Esophagus squamous epithelium (tissue), 5 donors: ENCODE measurements at places on chromosomes 7 and 10.

DNA sequence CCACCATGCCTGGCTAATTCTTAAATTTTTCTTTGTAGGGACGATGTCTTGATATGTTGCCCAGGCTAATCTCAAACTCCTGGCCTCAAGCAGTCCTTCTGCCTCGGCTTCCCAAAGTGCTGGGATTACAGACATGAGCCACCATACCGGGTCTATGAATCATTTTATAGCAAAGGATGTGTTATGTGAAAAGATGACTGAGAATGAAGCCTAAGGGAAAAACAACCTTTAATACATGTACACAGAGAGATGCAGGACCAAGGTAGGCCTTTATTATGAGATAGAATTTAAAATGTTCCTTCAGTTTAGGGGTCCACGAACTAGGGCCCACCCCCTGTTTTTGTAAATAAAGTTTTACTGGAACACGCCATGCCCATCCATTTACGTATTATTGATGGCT is 41.0 kb downstream of the UBE2H start:
- no peak for DNase-seq

GRCh38 chr10:129960481-129961156 is 3.5 kb downstream of the EBF3 start:
- DNase-seq: no peak

DNA sequence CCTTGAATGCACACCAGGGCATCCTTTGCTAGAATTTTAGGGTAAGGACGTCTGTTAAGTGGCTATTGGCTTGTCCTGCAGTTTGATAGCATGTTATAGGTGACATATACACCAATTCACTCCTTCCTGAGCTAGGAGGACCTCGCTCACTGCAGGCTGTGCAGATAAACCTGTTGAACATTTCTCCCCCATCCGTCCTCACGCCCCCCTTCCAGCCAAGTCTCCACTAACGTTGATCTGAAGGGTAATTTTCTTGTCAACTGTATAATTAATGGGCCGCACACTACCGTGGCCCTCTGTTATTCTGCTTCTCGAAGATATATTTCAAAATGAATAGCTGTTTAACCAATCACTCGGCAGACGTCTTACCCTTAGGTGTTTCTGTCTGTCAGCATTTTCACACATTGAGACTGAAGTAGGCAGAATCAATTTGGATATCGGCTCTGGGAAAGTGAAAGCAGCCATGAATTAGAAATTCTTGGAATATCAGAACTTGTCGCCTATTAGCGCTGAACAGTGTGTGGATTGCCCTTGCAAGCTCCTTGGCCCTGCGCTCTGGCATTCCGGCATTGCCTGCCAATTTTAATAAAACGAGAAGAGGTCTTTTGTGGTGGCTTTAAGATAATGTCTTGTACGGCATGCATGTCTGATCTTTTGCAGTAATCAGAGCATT is 905.3 kb downstream of the TYW1 start:
- no peak for DNase-seq

DNA sequence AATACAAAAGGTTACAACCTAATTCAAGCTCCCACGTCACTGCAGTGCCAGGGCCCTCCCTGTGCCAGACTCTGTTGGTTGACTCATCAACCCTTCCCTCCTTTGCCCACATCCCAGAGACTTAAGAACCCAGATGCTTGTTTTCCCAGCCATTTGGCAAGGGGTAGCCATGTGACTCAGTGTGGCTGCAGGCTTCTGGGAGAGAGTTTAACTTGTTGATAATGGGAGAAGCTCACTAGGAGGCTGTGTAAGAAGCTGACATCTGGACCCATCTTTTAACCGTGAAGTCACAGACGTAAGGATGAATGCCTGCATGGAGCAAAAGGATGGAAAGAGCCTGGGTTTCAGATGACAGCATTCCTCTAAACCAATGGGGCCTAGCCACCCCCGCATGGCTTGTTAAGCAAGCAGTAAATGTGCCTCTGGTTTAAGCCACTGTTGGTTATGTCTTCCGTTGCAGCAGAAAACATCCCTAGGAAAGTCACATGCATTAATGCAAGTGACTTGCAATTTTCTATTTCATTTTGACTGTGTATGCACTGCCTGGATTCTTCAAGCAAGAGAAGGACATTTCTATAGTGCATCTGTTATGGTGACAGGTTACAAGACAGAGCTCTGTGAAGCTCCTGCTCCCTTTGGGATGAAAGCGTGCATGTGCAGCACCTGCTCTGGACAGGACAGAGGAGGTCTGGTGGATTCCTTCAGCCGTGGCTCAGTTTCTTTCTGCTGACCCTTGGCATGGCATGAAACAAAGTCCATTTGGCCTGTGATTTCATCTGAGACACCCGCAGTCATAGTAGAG is 57.5 kb upstream of the CREB5 start:
- no peak for DNase-seq

- DNase-seq: no peak
These were observed 50.4 kb downstream of the CASD1 start for GRCh38 chr7:94559972-94560371.

DNA sequence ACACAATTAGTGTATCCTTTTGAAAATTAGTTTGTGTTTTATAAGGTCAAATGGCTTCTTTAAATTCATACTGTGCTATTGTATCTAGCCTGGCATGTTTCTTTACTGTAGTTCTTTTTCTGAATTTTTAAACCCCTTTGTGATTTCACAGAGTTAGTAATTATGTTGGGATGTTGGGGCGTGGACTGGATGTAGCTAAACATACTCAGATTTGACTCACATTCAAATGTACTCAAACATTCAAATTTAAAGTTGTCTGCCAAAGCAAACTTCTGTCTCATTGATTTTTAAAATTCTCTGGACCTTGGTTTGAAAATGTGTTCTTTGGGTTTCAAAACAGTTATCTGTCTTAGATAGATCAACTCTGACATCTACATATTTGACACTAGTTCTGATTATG is 7.2 kb upstream of the NRP1 start:
- DNase-seq: no peak
